ENCODE measurements at places on chromosomes 7 and 10.

GRCh38 chr7:139509535-139509934, 13.9 kb upstream of the CLEC2L start:
- no peak for DNase-seq

DNA sequence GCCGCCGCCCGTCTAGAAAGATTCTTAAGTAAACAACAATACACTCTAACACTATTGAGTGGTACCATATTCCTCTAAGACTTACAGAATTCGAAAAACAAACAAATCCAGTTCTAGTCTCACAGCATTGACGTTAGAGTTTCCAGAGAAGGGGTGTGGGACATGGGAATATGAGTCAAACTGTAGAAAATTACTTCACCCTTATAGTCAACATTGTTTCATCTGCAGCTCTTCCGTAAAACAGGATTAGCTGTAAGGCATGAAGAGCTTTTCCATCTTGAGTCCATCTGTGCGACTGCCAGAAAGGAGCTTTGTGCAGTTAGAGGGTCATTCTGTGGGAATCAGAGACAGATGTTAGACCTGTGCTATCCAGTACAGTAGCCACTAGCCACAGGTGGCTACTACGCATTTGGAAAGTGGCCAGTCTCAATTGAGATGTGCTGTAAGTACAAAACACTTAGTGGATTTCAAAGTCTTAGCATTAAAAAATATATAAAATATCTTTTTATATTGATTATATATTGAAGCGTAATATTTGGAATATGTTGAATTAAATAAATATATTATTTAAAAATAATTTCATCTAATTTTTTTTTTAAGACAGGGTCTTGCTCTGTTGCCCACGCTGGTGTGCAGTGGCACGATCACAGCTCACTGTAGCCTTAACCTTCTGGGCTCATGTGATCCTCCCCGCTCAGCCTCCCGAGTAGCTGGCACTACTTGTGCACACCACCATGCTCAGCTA, 79.8 kb upstream of the MPP7 start:
- DNase-seq: no peak

DNA sequence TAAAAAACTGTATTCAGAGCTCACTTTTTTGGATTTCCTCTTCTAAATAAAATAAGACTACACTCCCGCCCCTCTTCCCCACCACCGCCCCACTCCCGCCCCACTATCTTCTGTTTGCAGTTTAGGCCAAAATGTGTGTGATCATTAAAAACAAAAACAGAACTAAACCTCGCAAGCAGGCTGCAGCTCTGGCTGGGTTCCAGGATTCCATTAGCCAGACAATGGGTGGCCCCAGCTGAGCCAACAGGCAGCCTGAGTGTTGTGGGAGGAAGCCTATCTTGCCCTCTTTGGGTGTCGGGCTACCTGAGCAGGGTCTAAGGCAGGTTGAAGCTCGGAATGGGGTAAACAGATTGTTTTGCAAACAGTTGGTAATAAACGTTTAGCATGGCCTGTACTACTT, 41.7 kb downstream of the ARL4A start:
- no peak for DNase-seq

- peak; percentile 55 for DNase-seq
Measured at GRCh38 chr7:27994639-27995038, 186.0 kb downstream of the JAZF1 start.

DNA sequence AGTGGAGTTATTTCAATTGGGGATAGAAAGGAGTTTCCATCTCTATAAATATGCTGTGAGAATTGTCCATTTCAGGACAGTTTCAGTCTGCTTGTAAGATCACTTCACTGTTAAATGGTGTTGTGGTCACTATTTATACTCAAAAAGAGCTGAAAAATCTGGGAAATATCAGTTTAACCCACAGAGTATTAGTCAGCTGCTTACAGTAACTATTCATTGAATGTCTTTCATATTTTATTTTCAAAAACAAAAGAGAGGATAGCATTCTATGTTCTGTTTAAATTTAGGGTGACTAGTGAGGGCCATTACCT, 85.4 kb upstream of the PLXDC2 start:
- no peak for DNase-seq

GRCh38 chr7:20249920-20250319, 32.7 kb upstream of the MACC1 start:
- DNase-seq: no peak

GRCh38 chr7:107593025-107593410, 13.0 kb downstream of the BCAP29 start:
- peak; percentile 75 for DNase-seq

DNA sequence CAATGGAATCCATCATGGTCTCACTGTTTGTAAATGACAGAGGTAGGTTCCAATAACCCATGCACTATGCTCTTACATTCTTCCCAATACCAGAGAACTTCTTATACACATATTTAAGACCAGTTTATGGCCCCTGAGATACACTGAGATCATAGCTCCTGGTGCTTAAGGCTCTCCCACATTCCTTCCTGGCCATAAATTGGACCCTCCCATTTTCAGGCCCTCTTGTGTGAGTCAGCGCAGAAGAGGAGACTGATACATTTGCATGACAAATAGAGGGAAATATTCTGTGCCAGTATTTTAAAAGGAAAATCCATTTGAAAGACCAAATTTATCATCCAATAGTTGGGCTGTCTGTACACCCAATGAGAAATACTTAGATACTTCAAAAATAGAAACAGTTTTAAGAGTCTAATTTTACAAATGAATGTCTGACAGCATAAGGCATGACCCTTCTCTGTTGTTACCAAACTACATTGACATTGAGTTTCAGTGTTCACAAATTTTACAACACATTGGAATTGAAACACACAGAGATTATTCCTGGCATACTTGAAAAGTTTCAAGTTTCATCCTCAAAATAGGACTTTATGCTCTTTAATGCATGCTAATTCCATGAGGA, 35.3 kb downstream of the SLC16A9 start:
- no peak for DNase-seq

GRCh38 chr7:159025161-159025779, 119.4 kb downstream of the VIPR2 start:
- DNase-seq: no peak

- DNase-seq: peak; percentile 44
Measured at GRCh38 chr10:5666008-5666840, at the start of gene ASB13. Gene ASB13, minus strand, starts transcription at chr10:5666595. Its CDS starts 44 bp downstream, at chr10:5666551.

- DNase-seq: no peak
Measured at GRCh38 chr7:78714356-78714755, 739.1 kb downstream of the MAGI2 start.

GRCh38 chr7:131753620-131754222, 197.3 kb upstream of the PODXL start:
- DNase-seq: peak; percentile 57

DNA sequence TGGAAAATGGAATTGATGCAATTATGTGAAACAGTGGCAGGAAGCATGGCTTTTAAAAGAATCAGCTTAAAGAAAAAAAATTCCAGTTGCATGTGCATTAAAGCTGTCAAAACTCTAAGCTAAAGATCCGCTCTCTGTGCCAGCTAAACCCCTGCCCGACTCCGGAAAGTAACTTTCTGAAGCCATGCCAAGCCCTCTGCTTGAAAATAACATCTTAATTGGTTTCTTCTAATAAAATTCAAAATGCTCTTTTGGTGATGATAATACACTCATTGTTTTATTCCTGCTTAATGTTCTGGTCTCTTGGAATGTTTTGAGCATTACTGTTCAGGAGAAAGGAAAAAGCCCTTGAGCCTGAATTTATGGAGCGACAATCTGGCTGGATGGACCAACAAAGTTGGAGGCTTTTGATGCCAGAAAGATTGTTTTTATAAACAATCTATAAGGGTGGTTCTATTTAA, 11.7 kb downstream of the SEMA3C start:
- peak; percentile 68 for DNase-seq

GRCh38 chr7:91850455-91850854, 30.0 kb downstream of the MTERF1 start:
- no peak for DNase-seq

- DNase-seq: no peak
Measured at GRCh38 chr7:151993977-151994676, 31.3 kb upstream of the GALNT11 start.

DNA sequence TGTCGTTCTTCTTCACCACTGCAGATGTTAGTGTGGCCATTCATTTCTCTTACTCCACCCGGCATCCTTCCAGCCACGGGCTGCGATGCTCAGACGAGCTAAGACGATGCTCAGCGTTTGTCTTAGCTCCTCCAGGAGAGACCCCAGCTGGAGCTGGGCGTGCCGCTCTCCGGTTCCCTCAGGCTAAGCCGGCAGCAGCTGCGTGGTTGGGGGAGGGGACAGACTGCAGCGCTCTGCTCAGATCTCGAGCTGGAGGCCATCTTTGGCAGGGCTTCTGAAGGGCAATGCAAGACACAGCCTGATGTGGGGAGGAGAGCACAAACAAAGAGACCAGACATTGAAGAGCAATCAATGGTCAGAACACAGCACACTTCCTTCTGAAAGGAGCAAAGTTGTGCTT, 4.8 kb downstream of the INA start:
- peak; percentile 10 for DNase-seq

DNA sequence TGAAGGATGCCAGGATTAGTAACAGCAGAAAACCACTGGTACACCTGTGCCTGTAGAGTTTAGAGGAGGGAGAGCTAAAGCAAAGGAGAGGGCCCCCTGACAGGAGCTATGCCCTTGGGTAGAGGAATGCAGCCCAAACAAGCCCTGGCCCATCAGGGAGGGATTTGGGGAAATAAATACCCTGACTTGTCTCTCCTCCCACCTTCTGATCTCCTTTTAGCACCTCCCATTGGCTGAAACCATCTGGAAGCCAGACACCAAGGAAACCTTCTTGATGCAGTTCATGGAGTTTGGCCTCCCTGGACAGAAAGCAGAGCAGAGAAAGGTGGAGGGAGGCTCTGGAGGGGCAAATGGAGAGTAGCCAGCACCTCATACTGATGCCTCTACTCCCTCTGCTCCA, 45.3 kb downstream of the ADRA2A start:
- no peak for DNase-seq

- DNase-seq: no peak
Measured at GRCh38 chr10:13978533-13979115, 352.1 kb downstream of the FRMD4A start.

DNA sequence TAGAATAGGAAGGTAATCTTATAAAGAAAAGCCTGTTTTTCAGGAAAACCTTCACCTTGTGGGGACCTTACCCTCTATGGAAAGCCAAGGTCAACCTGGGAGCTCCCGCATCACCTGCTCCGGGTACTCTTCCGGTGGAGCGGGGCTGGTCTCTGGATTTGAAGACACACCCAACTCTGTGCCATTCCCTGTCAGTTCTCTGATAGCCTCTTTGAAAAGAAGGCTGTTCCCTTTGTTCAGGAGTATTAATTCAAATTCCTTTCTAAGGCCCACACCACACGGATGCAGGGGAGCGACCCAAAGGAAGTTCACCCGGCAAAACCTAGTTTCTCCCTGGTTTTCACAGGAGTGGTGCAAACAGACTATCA, 10.7 kb downstream of the CTBP2 start:
- no peak for DNase-seq

DNA sequence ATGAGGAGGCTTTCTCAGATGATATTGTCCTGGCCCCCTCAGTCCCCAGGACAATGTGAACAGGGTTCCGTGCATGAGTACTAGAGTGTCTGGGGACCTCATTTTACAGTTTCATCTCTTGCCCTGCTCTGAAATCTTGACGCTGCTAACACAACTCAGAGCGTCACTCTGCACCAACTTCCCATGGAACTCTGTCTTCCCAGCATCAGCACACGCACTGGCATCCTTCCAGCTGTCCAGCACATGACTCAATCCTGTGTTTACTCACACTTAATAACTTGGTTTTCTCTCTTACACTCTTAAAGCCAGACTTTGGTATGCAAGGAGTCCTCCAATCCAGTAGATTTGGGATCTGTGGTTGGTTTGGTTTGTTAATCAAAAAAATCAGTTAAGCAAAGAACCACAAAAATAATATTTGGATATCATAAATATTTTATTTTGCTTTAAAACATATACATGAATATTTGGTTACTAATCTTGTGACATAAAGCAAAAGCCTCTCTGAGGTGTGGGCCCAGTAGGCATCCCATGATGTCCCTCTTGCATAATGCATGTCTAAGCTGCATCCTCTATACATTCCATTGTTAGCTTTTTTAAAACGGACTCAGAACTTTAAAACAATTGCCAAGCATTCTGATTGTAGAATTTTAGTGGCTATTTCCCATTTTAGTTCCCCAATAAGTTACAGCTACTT, 131.0 kb downstream of the CXCL12 start:
- peak; percentile 10 for DNase-seq

GRCh38 chr7:143343596-143343995, 18.9 kb downstream of the FAM131B start:
- no peak for DNase-seq

- no peak for DNase-seq
Measured at GRCh38 chr7:152986376-152986775, 226.8 kb downstream of the ACTR3B start.

DNA sequence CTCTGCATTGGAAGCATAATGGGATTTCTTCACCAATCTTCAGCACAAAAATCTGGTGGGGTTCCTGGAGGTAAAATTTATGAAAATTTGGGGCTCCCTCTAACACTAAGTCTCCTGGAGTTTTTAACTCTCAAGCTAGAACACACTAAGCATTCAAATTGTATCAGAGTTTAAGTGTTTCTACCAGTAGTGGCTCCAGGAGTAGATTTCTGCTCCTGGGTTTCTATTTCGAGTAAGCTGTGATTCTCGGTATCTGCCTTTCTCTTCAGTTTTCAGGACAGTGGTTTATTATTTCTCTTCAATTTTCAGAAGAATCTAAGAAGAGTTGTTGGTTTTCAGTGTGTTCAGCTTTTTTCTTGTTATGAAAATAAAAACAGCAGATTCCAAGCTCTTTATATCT, 566.4 kb upstream of the KCND2 start:
- no peak for DNase-seq

- no peak for DNase-seq
Measured at GRCh38 chr7:103764901-103765300, 224.6 kb downstream of the RELN start.

DNA sequence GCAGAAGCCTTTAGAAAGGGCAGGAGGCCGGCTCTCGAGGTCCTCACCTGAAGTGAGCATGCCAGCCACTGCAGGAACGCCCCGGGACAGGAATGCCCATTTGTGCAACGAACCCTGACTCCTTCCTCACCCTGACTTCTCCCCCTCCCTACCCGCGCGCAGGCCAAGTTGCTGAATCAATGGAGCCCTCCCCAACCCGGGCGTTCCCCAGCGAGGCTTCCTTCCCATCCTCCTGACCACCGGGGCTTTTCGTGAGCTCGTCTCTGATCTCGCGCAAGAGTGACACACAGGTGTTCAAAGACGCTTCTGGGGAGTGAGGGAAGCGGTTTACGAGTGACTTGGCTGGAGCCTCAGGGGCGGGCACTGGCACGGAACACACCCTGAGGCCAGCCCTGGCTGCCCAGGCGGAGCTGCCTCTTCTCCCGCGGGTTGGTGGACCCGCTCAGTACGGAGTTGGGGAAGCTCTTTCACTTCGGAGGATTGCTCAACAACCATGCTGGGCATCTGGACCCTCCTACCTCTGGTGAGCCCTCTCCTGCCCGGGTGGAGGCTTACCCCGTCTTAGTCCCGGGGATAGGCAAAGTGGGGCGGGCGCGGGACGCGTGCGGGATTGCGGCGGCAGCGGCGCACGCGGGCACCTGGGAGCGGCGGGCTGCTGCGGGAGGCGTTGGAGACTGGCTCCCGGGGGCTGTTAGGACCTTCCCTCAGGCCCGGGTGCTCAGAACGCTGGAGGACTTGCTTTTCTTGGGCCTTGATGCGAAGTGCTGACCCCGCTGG, at the start of gene FAS:
FAS (plus strand) TSS at position 415 of the 777 bp plus-strand sequence; CDS start at position 494, 79 bp downstream.
- peak; percentile 22 for DNase-seq
